ENCODE measurements at places on chromosomes 7 and 10.
A peak's percentile ranks its signal among the peaks of the same experiment; 100 is the strongest.

DNA sequence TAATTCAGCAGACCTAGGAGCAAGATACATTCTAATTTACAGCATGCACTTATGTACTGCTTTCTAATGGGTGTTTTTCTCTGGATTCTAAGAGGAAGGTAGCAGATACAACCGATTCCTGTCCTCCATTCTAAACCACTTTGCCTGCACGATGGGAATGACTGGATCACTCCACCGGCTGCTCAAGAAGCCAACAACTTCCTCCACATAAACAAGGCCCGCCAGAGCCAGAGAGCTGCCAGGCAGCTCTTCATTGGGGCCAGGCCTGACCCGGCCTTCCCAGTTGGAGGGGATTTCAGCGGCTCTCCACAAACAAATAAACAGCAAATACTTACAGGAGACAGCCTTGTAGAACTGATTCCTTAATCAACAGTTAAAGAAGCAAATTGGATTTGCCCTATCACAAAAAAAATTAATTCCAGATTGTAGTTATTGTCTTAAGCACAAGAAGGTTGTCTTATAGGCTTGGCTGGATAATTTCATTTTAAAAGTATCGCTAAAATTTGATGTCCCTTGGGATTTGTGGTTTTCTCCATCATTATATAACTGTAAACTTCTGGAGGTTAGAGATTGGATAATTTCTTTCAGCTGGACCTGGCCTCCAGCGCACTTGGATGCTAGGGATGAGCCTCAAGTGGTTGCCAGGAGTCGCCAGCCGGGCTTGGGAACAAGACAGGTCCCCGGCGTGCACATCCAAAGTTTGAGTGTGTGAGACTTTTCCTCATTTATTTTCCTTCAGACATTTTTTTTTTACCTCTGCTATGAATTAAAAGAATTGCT, 20.9 kb downstream of the EBF3 start:
- no peak for DNase-seq

DNA sequence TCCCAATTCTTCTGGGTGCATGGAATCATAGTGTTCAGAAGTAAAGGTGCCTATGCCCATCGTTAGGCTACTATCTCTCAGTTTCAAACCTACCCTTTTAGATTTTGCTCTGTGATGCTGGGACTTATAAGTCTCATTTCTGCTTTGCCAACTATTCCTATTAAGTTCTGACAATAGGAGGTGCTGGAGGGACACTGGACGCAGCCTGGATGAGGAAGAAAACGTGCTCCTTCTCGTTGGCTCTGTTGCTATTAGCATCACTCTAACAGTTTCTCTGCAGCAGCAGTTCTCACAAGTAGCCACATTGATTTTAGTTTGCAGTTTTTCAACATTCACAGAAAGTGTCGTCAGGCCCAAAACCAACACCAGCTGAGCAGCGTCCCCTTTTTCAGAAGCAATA, 72.4 kb downstream of the ABCC2 start:
- no peak for DNase-seq

DNA sequence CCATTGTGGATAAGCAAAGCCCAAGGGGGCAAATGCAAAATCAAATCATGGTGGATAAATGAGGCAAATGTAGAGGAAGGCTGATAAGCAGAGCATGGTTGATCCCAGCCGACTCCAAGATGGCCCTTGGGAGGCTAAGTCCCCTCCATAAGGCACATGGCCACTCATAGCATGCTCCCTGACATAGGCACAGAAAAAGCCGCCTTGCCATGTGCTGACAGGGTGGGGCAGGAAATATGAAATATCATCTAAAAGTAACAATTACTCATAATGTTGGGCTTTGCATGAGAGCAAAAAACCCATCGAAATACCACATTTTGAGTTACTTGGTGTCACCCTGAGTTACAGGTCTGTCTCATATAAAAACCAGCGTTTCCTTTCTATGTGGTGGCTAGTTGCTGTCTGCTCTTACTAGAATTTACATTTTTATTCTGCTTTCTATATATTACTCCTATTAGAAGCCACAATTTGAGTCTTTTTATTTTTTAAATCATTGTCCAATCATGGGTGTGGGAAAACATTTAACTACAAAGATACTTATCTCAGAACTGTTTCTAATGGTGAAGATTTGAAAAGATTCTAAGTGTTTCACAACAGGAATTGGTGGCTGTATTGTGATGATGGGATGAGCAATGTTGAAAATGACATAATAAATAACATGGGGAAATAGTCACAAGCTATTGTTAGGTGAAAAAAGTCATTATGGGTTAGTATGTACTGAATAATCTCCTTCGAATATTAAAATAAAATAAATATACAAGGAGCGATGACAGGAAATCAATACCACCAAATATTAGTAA, 102.7 kb downstream of the CUBN start:
- peak; percentile 84 for DNase-seq

GRCh38 chr7:77455321-77455720, 39.2 kb upstream of the GSAP start:
- DNase-seq, result no peak

DNA sequence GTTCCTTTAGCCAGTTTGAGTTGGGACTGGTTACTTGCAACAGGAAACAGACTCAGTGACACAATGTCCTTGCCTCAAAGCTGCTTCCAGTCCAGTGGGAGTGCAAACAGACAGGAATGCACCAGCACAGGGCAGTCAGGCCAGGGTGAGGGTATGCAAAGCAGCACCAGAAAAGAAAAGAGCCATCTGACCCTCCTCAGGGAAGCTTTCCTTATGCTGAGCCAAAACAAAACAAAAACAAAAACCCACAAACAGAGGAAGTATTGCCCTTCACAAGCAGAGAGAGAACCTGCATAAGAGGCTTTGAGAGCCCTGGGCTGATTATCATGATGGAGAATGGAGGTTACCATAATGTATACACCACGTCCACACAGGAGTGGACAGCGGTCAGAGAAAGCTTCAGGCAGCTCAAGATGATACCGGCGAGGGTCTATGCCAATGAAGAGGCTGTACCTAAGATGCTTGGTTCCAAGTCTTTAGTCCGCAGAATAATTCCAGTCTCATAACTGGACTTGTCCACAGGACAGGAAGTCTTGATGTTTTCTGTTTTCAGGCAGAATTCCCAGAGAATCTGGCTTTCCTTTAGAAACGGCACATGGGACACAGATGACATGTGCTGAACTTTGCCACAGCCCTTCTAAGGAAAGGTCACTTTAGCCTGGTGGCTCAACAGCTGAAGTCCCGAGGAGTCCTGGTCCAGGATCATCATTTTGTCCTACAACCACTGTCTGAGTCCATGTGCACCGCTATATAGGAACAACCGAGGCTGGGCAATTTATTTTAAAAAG, 263.3 kb downstream of the TNS3 start:
- no peak for DNase-seq

GRCh38 chr7:143399151-143399550, 9.5 kb downstream of the EPHA1 start:
- DNase-seq, result no peak

DNA sequence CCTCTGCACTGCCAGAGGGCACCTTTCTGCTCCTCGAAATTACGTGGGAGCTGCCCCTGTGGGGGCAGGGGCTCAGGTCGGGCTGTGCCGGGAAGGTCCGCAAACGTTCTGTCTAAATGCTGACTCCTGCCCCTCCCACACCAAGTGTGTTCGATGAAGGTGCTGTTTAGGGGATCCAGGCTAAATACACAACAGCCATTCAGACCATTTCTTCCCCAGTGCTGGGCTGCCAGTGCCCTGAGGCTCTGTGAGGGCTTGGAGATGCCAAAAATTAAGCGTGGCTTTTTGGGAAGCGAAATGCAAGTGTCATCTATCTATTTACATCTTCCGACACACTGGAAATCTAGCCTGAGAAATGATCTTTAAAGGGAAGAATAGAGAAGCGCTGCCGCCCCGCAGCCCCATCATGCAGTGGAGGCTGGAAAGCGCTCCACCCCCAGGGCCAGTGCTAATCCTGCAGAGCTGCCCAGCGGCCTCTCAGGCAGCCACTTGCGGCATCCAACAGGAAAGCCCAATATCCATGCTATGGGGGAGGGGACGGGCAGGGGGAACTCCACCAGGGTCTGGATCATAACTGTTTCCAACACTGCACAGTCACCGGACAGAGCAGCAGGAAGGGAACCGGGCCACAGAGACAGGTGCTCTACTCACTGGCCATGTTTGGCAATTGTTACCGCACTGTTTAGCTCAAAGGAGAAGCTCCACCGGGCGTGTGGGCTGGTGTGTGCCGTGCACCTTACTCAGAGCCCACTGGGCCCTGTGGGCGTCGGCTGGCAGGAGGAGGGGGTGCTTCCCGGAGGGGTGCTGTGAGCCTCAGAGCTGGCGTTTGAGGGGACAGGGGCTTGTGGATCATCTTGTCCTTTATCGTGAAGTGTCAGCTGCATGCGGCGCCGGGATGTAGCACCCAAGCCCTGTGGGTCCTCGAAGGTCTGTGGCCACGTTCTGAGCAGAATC, 205.5 kb downstream of the DNAJB6 start:
- DNase-seq, result no peak
